EL (cell line): ENCODE measurements at places on chromosomes 2 and 18.
A peak's percentile ranks its signal among the peaks of the same experiment; 100 is the strongest.

- no peak for DNase-seq
These were observed 249.4 kb upstream of the LINC00305 start for GRCh38 chr18:64398320-64398719.

DNA sequence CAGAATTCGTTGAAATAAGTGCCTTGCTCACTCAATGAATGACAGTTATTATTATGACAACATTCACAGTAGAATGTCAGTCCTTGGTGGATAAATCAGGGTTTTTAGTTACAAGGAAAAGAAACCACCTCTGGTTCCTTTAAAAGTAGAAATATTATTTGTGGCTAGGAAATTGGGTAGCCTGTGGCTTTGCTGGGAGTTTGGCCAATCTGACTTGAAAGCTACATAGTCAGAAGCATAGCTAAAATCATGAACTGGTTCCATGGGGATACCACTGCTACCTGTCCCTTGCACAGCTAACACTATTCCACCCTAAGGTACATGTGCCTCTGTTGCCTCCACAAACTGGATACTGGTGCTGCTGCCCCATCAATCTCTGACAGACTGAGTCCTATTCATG lies 12.8 kb upstream of the SMCHD1 start:
- DNase-seq = no peak

GRCh38 chr2:12071318-12071717 lies 324.9 kb downstream of the LPIN1 start:
- no peak for DNase-seq

GRCh38 chr2:63073994-63074393 lies 23.4 kb downstream of the OTX1 start:
- DNase-seq = no peak

- DNase-seq = peak; percentile 60
These were observed 96.5 kb upstream of the SERTAD2 start for GRCh38 chr2:64750001-64750816.

DNA sequence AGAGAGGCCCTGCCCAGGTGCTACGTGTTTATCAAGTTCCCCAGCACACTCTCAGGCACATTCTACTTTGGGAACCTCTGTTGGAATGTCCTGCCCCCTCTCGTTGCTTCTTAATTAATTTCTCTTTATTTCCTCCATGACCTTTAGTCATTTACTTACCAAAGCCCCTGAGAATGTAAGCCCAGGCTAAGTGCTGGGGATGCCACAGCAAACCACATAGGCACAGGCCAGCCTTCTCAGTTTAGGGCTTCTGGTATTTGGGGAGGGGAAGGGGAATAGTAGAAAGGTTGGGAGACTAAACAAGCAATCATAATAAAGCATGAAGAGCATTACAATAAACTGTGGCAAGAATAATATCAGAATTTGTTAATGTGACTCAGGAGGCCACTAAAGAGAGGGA lies 85.7 kb downstream of the EVA1A start:
- DNase-seq = no peak
